ENCODE measurements at places on chromosomes 6 and 20.

GRCh38 chr6:135675862-135676261 is 175.6 kb upstream of the PDE7B start:
- DNase-seq: peak; percentile 58

GRCh38 chr6:108588586-108588985 is 27.9 kb downstream of the FOXO3 start:
- DNase-seq: peak; percentile 82

- peak; percentile 79 for DNase-seq
Observed at GRCh38 chr6:28789553-28790083, 134.2 kb downstream of the TRIM27 start.

DNA sequence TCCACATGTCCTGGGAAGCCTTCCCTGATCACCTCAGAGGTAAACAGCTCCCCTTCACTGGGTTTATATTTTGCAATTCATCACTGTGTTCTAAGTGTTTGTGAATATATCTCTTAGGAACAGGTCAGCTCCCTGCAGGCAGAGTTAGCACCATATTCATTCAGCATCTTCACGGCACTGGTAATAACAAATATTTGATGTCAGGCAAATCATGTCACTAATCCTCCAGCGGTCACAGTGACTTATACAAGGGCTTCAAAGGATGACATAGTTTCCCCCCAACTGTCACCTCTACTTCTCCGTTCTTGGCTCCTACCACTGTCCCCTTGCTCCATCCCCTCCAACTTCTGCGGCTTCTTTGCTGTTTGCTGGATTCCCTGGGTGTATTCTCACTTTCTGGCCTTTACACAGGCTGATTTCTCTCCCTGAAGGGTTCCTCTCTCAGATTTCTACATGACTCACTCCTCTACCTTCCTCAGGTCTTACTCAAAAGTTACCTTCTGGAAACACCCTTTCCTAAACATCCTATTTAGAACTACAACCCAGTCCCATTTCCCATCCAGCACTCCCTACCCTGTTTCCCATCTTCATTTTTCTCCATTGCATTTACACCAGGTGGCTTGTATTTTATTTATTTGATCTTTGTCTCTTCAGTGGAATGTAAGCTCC is 66.6 kb downstream of the NHLRC1 start:
- DNase-seq: no peak

DNA sequence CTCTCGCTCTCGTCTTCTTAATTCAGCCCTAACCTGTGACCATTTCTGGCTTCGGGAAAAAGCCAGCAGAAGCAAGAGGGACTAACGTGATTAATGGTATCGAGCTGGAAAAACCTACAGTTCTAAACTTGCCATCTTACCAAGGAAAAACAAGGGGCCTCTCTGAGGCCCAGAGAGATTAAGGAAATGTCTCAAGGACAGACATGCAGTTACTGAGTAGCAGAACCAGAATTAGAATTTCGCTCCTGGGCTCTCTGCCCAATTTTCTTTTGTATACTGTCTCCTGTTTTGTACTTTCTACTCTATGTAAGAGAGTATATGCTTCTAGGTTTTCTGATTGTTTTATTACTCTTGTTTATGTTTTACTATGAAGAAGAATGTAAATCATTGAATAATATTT is 67.8 kb upstream of the LTV1 start:
- DNase-seq: no peak

DNA sequence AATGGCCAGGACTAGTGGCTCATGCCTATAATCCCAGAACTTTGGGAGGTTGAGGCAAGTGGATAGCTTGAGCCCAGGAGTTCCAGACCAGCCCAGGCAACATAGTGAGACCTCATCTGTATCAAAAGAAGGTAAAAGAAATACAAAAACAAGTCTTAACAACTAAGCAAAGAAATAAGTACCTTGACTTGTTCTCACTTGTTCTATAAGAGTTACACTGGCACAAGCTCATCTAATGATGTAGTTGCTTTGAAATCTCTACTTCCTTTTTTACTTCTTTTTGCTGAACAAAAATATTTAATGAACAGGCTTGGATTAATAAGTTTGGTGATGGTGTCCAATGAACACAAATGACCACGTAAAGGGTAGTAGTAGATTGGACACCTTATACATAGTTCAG is 72.2 kb downstream of the SGK1 start:
- DNase-seq: no peak

GRCh38 chr20:63361519-63362435 is 628 bp upstream of the CHRNA4 start:
- no peak for DNase-seq

GRCh38 chr6:14713008-14713960 is 532.6 kb upstream of the JARID2 start:
- peak; percentile 95 for DNase-seq

GRCh38 chr20:33490023-33490933 is at the start of gene CBFA2T2:
TSS of gene CBFA2T2 (plus strand) at chr20:33490096. CDS start at chr20:33490268, 172 bp downstream.
- DNase-seq: peak; percentile 68

DNA sequence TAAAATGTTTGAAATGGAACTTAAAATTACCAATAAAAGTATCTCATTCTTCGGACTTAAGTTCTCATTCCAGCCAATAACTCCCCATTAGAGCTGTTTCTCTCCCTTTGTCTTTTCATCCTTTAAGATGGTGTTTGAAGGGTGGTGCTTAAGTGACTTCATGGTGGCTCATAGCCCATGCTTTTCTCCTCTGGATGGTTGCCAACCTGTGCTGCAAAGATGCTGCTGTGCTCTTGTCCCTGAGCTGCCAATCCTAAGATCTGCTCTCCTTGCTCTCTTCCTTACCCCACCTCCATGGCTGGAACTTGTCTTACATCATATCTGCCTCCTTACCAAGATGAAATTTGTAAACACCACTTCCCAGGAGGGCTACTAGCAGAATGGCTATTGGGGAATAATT is 31.6 kb upstream of the PNRC1 start:
- peak; percentile 42 for DNase-seq

- DNase-seq: no peak
Observed at GRCh38 chr6:131281471-131282270, 146.4 kb downstream of the AKAP7 start.

DNA sequence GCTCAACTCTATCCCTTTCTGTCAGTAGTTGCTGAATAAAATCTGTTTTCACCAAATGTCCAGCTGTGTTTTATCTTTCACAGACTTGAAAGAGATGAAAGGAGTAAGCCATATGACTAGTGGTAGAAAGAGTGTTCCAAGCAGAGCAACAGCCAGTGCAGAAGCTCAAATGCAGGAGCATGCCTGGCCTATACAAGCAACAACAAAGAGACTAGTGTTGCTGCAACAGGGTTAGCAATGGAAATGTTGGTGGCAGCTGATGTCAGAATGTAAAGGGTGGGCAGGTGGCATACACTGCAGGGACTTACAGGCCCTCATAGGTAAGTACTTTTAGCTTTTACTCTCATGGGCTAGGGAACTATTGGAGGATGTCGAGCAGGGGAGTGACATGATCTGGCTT is 5.2 kb upstream of the HINT3 start:
- DNase-seq: no peak

DNA sequence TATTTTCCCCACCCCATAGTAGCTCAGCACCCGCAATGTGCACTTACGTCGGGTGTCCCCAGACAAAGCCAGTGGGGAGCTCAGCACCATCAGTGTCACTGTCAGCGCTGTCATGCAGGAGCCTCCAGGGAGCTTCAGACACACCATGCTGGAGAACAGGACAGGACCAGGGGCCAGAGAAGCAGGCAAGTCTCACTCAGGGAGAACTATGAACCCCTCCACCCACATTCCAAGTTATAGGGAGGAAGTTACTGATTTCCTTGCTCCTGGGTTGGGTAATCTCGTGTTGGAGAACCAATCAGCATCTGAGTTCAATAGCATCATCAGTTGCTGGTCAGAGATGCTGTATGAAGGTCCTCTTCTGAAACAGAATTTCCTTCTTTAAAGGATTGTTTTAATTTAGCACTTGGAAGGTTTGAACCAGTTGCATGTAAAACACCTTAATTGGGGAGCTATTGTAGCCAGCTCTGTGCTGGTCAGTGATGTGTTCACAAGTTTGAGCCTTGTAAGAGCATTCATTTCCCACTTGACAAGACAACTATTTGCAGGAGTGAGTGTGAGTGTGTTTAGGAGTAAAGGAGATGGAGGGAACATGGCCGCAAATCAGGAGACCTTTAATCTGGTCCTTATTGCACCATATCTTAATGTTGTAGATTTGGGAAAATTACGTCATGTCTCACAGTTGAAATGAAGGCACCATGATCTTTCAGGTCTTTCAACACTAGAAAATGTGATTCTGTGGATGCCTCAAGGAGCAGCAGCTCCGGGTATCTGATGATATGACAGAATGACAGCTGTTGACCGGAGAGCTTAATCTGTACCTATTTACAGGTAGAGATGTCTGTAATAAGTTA is at the start of gene HLA-DRB1:
HLA-DRB1 (minus strand) TSS at position 253 of the 854 bp plus-strand sequence; CDS start at position 147, 106 bp downstream.
- no peak for DNase-seq

DNA sequence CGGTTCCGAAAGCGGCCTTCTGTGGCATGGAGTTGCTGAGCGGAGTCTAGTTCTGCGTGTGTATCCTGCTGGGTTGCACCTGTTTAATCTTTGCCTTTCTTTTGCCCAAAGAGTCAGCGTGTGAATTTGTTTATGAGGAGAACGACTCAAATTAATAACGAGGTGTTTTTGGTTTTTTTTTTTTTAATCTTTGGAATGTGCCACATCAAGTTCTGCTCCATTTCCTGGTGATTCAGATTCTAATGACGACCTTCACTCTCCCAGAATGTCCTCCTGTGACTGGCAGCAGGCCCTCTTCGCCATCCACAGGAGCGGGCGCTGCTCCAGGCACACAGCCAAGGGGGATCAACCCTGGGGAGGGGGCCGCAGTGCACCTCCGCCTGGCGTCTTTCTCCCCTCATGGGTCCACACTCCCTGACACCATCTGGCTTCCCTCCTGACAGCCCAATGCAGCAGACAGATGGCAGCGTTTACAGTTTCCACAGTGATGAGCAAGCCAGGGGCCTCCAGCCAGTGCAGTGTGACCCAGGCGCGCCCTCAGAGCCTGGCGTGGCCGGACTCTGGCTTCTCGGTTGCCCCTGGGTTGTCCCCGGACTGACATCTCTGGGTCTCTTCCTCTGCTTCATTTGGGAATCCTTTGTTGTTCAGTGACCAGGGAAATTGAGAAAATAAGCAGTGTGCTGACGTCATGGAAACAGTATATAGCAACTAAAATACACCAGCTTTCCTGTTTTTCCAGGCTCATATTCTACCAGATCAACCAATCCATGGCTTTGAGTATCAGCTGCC is 27.5 kb upstream of the AFDN start:
- DNase-seq: no peak

- peak; percentile 52 for DNase-seq
Observed at GRCh38 chr6:28947831-28948270, 24.1 kb upstream of the TRIM27 start.

DNA sequence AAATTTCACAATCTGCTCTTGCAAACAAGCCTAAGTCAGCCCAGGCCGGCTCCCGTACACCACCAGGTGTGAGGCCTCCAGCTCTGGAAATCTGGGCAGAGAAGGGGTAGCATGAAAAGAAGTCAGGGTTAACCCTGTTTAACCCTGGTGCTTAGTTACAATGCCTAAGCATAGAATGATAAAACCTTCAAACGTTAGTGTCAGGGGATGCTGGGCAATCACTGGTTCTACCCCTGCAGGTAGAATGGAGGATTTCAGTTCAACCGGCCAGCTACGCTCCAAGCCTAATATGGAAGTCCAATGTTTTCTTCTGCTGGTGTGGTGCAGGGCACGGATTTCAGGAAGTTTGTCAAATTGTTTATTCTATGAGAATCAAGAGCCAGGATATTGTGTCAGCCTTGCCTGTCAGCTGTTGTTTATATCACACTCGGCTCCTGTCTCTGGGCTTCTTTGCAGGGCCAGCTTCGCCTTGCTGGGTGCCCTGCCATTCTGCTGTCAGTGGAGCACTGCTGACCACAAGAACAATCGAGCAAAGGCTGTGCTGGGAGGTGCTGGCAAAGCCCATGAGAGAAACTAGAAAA is 20.2 kb upstream of the CD93 start:
- no peak for DNase-seq

GRCh38 chr6:109183109-109183650 is 87.9 kb downstream of the CEP57L1 start:
- no peak for DNase-seq

DNA sequence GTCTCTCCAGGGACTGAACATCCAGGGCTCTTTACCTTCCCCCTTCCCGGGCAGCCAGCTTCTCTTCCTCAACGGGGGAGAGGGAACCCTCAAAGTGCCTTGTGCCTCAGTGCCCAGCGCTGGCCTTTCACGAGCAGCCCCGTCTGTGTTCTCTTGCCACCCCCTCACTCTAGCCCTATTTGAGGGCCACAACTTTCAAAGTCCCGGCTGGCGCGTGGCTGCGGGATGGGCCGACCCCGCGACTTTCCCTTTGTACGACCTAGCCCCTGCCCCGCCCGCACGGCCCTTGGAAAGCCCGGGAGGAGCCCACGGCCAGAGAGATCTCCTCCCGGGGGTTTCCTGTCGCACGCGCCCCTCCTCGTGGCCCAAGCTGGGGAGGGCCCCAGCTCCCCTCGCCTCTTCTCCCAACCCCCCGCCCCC is 559 bp downstream of the SCRT2 start:
- no peak for DNase-seq

GRCh38 chr6:166724576-166724975 is 97.5 kb upstream of the RPS6KA2 start:
- no peak for DNase-seq

- DNase-seq: no peak
Observed at GRCh38 chr20:63127700-63128364, 88.1 kb downstream of the YTHDF1 start.

GRCh38 chr6:119671105-119671504 is 321.5 kb upstream of the MAN1A1 start:
- DNase-seq: no peak

- no peak for DNase-seq
Observed at GRCh38 chr6:132887204-132887603, 72.8 kb downstream of the RPS12 start.

- DNase-seq: no peak
Observed at GRCh38 chr6:41638002-41638934, at the start of gene MDFI. TSS of gene MDFI (plus strand) at chr6:41638468. CDS start at chr6:41638750, 282 bp downstream.

DNA sequence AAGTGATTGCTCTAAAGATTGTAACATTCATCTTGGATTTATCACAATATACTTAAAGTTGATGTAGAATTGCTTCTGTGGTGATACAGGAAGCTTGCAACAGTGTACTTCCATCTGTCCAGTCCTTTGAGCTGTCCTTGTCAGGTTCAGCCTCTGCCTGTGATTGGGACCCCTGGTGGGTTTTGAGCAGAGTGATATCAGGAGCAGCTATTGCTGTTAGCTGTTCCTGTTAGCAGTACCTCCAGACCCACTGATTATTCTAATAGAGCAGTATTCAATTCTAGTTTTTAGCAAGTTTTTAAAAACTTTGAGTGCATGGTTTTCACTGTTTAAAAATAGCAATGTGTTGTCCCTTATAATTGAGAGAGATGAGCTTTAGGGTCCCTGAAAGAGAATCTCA is 48.8 kb downstream of the TULP4 start:
- no peak for DNase-seq

- DNase-seq: no peak
Observed at GRCh38 chr6:130010387-130010786, 8.0 kb upstream of the L3MBTL3 start.

- DNase-seq: no peak
Observed at GRCh38 chr20:20609522-20609921, 102.9 kb downstream of the RALGAPA2 start.

Data from EL (cell line).